ENCODE measurements at places on chromosomes 5 and 9.

DNA sequence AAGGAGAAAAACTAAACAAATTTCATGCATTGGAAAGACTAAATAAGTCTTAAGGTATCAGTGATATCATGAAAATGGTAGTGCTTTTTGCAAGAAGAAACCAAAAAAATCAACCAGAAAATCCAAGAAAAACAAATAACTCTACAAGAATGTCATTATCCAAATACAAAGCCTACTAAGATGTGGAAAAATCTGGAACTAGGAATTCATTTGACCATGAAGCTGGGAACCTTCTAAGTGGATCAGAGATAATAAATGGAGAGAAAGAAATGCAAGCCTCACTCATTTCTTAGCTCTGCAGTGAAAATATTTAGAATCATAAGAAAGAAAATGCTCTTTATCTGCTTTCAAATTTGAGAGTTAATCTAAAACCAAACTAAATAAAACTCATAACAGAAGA is 51.3 kb downstream of the RASEF start:
- no peak overlapping the region for H3K27ac ChIP-seq
- peaks cover 14% of the 10 kb centered on the region for H3K4me1 ChIP-seq
- no peak for DNase-seq

DNA sequence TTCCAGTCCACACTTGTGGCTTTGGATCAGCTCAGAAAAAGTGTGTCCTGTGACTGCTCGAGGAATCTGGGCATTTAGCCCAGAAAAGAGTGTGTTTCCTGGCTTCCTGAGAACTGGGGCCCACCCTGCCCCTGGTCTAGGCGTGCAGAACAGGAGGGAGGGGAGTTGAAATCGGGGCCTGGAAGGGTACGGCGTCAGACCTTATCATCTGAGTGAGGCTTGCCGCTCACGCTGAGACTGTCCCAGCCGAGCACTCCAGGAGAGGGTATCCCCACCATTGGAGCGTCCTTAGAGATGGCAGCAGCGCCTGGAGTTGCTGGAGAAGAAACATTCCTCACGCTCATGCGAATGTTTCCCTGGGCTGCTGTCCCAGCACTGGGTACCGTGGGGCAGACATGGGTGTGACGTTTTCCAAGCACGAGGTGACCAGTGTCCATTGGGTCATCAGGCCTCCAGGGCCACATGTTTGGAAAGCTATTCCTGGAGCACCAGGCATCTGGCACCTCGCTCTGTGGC is 22.5 kb downstream of the NEK6 start:
- no peak overlapping the region for H3K4me3 ChIP-seq
- peak overlapping the region; percentile 99 for H3K27ac ChIP-seq
- no peak for DNase-seq
- peaks cover 6% of the 10 kb centered on the region for H3K36me3 ChIP-seq
- peaks cover 86% of the 10 kb centered on the region for H3K4me1 ChIP-seq

DNA sequence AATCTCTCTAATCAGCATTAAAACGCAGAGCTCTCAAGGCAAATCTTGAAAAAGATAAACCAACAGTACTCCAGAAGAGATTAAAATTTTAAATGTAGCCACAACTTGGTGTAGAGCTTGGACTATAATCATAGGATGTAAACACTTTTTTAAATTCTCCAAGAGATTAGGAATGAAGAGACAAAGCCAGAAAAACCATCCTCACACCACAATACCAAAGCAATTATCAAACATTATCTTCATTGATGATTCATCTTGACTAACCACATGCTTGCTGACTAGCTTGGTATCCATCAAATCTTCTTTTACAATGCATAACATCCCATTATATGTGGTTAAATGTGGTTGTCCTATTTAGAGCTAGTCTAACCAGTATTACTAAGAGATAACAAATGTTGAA is 815.1 kb downstream of the TLE1 start:
- H3K27ac ChIP-seq = no peak overlapping the region
- H3K4me3 ChIP-seq = no peak overlapping the region
- no peaks in the 10 kb centered on the region for H3K36me3 ChIP-seq
- DNase-seq = no peak
- H3K4me1 ChIP-seq = peaks cover 20% of the 10 kb centered on the region

- H3K27me3 ChIP-seq = no peaks in the 10 kb centered on the region
- no peaks in the 10 kb centered on the region for H3K36me3 ChIP-seq
- peaks cover 8% of the 10 kb centered on the region for H3K4me1 ChIP-seq
Observed at GRCh38 chr5:33557605-33558004, 116.8 kb downstream of the TARS1 start.

DNA sequence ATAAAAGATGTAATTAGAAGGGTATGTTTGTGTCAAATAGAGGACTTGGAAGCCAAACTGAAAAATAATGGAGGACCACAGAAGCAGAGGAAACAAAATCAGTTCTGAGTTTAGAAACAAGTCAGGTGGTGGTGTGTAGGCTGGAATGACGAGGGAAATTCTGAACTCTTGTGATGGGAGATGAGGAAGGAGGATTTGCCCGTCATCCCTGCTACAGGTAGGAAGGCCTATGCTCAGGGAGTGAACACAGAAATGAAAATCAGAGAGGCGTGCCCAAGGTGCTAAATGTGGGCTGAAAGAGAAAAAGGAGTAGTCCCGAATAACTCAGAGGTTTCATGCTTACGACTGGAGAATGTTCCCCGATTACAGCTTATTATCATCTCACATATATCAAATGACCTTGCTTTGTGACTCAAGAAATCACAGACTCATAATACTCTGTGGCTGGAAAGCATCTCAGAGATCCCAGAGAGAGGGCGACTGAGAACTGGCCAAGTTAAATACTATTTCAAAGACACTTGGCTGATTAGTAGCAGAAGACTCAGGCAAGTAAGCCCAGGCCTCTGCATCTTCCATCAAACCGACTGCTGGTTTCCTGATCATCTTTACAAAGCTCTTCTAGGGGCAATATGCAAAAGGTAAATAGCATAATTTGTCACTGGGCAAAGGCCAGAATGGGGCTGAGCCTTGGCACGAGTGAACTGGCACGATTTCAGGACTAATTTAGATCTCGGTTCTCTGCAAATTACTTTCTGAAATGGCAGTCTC is 126.0 kb downstream of the SUSD1 start:
- no peak overlapping the region for H3K4me3 ChIP-seq
- H3K27ac ChIP-seq = peak overlapping the region; percentile 91
- no peaks in the 10 kb centered on the region for H3K27me3 ChIP-seq
- peaks cover 58% of the 10 kb centered on the region for H3K4me1 ChIP-seq

- H3K36me3 ChIP-seq = no peaks in the 10 kb centered on the region
- H3K4me1 ChIP-seq = no peaks in the 10 kb centered on the region
- no peak overlapping the region for H3K4me3 ChIP-seq
- DNase-seq = no peak
Observed at GRCh38 chr9:29449306-29449705, 1876.0 kb upstream of the C9orf72 start.

- H3K4me1 ChIP-seq = peaks cover 63% of the 10 kb centered on the region
- H3K4me3 ChIP-seq = no peak overlapping the region
- peak overlapping the region; percentile 57 for H3K27ac ChIP-seq
- peaks cover 67% of the 10 kb centered on the region for H3K36me3 ChIP-seq
Observed at GRCh38 chr5:126486332-126486731, 63.1 kb downstream of the GRAMD2B start.

DNA sequence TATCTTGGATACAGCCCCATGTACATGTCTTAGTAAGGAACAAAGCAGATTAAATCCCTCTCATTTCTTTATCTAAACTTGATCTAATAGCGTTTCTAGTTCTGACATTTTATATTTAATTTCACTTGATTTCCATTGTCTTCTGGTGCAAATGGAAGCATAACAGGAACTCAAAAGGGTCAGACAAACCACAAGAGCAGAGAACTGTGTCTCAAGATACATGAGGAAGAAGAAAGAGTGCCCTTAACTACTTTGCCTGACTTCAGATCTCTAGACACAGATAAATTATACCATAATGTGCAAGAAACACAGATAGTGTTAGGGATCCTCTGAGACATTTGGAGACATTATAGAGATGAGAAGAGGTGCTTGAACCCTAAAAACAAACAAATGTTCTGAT is 20.7 kb upstream of the STX17 start:
- peaks cover 20% of the 10 kb centered on the region for H3K27me3 ChIP-seq
- H3K4me1 ChIP-seq = no peaks in the 10 kb centered on the region
- no peak for DNase-seq
- H3K27ac ChIP-seq = no peak overlapping the region

GRCh38 chr9:7790819-7791182 is 8.8 kb downstream of the DMAC1 start:
- no peaks in the 10 kb centered on the region for H3K4me1 ChIP-seq
- H3K27ac ChIP-seq = no peak overlapping the region
- DNase-seq = no peak
- no peak overlapping the region for H3K4me3 ChIP-seq

GRCh38 chr9:130981756-130982137 is 27.2 kb upstream of the LAMC3 start:
- no peak for DNase-seq
- H3K27me3 ChIP-seq = peaks cover 17% of the 10 kb centered on the region
- no peaks in the 10 kb centered on the region for H3K4me1 ChIP-seq
- H3K36me3 ChIP-seq = no peaks in the 10 kb centered on the region

- no peak overlapping the region for H3K4me3 ChIP-seq
- DNase-seq = no peak
- peaks cover 3% of the 10 kb centered on the region for H3K4me1 ChIP-seq
- H3K27me3 ChIP-seq = no peaks in the 10 kb centered on the region
- H3K27ac ChIP-seq = no peak overlapping the region
Observed at GRCh38 chr9:116594547-116594946, 92.6 kb upstream of the TRIM32 start.

DNA sequence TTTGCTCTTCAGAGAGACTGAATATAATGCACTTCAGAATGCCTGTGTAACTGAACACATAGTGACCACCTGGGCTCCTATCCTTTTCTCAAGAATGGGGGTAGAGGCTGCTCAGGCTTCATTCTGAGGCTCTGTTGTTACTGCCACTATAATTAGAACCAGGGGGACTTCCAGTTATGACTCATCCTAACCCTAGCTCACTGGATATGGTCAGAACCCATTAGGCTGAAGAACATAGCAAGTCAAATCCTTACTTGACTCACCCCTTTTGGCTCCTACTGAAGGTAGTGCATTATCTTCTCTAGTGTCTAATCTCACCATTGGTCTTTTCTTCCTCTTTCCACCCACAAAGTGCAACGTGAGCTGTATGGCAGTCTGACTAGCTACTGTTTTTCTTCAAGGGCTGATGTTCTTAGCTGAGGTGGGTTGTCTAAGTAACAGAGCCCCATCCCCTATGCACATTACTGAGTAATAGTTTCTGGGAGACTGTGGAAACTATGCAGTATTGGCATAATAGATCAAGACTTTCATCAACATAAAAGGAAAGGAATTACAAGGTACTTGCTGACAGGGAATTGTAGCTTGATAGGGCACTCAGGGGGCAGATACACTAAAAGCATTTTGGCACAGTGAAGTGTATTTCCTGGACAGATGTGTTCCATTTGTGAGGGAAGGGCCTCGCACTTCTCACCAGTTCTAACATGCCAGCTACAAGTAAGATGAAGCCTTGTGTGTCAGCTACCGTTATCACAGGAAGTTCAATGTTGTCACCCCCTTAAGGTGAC is 431.0 kb upstream of the MEF2C start:
- no peaks in the 10 kb centered on the region for H3K36me3 ChIP-seq
- H3K27me3 ChIP-seq = no peaks in the 10 kb centered on the region
- H3K27ac ChIP-seq = no peak overlapping the region
- H3K4me1 ChIP-seq = peaks cover 21% of the 10 kb centered on the region
- DNase-seq = no peak
- no peak overlapping the region for H3K4me3 ChIP-seq

DNA sequence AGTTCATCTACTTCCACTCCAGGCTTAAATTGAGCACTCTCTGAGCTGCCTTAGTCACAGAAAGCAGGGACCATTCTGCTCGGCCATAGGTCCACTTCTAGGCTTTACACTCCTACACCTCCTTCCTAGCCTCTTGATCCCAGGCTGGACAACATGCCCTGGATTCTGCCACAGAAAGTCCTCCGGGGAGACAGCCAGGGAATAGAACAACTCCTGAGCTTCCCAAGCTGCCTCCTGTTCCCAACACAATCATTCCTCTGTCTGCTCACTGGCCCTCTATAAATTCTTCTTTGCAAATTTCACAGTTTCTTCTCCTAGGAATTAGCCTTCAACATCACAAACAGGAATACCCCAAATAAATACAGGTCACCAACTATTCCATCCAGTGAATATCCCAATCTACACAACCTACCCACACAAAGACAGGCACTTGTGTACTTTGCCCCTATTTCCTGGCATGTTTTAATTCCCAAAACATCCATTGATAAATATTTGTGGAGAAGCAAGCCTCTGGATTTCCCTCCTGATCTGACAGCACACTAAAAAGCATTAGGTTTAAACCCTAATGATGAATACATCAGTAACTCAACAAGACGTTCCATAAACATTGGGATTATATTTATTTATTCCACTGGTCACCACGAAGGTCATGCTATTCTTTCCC is 125.5 kb downstream of the ENC1 start:
- no peaks in the 10 kb centered on the region for H3K36me3 ChIP-seq
- no peak overlapping the region for H3K27ac ChIP-seq
- no peaks in the 10 kb centered on the region for H3K27me3 ChIP-seq
- peaks cover 36% of the 10 kb centered on the region for H3K4me1 ChIP-seq
